Kasumi-1 (cell line): ENCODE measurements at places on chromosomes 1 and 21.

- no peak for DNase-seq
These were observed 49.1 kb downstream of the RBM11 start for GRCh38 chr21:14265023-14265422.

- DNase-seq = no peak
These were observed 10.8 kb upstream of the SMAP2 start for GRCh38 chr1:40362699-40363098.

DNA sequence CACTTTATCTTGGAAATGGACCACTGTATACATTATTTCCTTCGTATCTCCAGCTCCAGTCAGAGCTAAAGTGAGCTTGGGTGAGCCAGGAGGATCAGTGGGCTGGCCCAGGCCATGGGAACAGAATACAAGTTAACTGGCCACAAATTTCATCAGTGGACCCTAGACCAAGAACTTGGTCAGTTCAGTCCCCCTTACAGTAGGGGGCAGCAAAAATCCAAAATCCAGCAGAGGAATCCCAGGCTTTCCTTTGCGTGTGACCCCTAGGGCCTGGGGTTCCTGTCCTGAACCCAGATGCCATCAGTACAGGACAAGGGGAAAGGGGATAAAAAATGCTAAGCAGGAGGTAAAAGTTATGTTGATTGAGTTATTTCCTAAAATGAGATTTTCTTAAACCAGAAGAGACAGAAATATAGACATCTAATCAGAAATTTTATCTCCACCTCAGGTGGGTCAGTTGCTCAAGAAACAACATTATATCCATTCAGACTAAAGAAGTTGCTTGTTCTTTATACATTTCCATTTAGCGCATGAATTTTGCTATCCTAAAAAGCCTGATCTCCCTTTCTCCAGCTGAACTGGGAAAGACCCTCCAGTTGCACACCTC is 24.1 kb upstream of the LCE5A start:
- DNase-seq = peak; percentile 13

DNA sequence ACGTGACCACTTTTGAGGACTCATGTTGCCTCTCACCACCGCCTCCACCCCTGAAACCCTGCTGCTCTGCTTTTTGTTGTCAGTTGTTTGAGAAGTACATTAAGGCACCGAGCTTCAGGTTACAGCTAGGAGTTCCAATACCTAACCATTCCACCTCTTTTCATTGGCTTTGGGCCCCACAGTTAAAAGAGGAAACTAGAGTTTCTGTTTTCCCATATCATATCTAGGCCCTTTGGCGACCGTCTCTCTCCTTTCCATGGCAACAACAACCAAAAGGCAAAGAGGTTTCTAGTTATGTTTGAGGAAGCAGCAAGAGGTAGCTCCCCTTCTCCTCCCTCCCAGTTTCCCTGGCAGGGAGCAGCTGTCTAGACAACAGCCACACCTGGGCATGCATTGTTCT is 5.9 kb downstream of the ANKRD35 start:
- DNase-seq = no peak

DNA sequence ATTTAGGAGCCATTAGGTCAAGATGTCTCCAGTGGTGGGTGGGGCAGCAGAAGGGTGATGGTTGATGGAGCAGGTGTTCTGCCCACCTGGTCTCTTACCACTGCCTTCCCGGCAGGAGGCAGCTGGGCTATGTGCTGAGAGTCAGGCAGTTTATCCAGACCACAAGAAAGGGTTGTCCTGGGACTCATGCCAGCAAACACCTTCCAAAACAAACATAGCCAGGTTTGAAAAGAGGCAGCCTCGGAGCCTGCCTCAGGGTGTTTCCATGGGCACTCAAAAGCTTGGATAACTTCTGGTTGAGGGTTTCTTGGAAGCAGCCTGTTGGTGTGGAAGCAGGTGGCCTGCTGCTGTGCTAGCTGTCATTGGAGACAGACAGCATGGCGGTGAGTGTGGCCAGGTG is 187.2 kb downstream of the PCP4 start:
- DNase-seq = no peak

GRCh38 chr1:38962113-38962512 is 20.5 kb upstream of the RHBDL2 start:
- DNase-seq = no peak
